RWPE1 (cell line): ENCODE measurements at places on chromosomes 7 and 10.

DNA sequence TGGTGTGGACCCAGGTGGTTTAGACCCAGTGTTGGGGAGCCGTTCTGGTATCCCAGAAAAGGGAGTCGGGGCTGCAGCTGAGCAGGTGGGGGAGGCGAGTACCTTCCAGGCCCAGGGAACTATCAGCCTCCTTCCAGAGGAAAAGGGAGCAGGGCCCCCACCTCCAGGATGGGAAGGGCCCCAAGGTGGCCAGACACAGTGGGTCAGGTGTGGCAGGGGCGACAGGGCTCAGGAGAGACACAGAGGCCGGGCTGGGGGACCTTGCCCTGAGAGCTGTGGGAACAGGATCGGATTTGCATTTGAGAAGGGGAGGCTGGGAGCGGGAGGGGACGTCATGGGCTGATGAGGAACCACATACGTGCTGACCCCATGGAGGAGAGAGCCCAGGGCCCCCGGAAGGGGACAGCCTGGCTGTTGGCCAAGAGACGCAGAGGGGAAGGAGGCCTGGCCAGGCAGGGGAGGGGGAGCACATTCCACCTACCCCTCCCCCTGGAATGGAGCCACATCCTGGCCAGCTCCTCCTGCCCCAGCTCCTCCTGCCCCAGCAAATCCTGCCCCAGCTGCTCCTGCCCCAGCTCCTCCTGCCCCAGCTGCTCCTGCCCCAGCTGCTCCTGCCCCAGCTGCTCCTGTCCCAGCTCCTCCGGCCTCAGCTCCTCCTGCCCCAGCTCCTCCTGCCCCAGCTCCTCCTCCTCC lies 9.7 kb upstream of the TTYH3 start:
- no peak for DNase-seq

DNA sequence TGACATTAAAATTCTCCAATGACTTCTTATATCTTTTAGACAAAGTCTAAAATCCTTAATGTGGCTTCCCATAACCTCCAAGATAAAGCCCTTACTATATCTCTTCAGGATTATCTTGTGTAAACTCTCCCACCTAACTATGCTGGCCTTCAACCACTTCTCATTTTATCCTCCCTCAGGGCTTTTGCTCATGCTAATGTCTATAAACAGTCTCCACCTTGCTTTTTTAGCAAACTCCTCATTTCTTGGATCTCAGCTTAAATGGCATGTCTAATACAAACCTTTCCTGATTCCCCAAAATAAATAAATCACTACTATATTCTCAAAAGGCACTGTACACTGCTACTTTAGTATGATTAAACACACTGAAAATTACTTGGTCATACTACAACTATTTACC lies 181.2 kb downstream of the LRRN3 start:
- no peak for DNase-seq

- peak; percentile 32 for DNase-seq
Measured at GRCh38 chr7:95871075-95871848, 98.9 kb downstream of the DYNC1I1 start.

DNA sequence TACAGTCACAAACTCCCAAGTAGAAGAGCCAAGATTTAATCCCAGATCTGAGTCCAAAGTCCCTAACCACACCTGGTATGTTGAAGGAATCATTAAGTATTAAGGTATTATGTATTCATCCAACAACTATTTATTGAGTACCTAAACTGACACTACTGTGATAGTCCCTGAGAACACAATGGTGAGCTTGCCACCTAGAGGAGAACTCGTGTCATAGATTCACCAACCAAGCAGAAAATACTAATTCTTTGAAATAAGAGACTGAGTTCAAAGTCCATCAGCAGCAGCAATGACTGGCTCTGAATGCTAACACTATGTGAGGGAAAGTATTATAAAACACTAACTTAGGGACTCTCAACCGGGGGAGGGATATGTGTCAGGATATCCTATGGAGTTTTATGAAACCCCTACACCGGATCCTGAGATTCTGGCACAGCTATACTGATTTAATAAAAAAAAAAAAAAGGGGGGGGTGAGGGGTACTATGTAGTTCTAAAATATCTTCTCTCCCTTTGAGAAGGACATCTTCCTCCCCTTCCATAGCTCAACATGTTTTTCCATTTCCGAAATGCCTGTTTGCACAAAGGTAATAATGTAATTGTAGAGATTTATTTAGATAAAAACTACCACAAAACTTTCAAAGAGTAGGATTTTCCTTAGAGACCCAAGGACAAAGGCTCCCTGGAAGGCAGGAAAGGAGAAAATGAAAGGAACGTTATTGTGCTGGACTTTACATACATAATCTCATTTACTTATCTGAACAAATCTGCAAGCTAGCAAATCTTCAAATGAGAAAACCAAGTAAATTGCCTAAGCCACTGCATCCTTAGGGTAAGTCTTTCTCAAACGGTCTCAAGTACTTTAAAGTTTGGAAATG lies 1.6 kb downstream of the NCOA4 start:
- peak; percentile 62 for DNase-seq

DNA sequence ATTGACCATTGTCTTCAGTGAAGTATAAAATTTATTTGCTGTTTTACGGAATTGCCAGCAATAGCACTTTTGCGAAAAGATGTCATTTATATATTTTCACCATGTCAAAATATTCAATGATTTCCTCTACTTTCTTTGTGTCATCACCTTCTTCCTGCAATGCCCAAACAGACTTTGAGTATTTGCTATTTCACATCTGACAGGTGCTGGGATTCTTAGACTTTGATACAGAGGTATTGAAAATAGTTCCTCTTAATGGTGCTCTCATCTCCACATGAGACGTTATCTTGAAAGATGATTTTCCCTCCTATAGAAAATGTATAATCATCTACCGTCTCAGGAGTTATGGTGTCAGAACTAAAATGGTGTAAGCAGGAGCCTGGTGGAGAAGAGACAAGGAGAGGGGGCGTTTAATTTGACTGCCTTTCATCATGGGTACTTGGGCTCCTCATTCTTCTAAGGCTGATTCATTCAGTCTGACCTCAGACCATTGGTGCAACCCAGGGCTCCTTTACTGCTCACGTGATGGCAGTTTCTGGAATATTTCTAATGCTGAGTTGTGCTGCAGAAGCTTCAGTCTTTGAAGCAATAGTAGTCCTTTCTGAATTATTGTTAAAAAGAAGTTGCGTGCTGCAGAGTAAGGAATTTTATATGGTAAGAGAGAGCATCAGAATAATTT lies 404.6 kb downstream of the PHTF2 start:
- no peak for DNase-seq

DNA sequence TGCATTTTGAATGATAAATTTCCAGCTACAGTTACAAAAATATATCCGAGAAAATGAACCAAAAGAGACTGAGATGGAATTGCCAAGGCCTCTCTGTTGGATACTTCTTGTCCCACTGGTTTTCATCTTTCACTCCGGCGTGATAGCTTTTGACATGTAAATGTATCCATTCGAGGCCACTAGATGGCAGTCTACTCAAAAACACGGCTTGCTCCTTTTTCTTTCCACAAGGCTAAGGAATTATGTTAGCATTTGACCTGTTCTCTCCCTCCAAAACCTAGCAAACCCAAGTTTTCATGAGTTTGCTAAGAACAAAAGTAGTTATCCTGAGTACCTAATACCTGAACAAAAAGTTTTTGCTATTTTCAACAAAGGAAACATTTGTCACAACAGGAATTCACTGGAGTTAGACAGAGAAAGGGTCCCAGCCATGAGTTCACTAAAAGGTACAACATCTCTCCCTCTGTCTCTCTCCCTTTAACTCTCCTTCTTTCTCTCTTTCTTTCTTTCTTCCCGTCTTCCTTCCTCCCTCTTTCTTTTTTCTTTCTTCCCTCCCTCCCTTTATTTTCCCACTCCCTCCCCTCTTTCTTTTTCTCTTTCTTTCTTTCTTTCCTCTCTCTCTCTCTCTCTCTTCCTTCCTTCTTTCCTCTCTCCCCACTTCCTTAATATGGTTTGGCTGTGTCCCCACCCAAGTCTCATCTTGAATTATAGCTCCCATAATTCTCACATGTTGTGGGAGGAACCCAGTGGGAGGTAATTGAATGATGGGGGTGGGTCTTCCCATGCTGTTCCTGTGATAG lies 207.9 kb upstream of the MYO3A start:
- DNase-seq = peak; percentile 30

- DNase-seq = no peak
Measured at GRCh38 chr7:149060156-149060555, 30.4 kb downstream of the ZNF786 start.

- no peak for DNase-seq
Measured at GRCh38 chr10:93150990-93151547, 77.4 kb downstream of the CYP26A1 start.

DNA sequence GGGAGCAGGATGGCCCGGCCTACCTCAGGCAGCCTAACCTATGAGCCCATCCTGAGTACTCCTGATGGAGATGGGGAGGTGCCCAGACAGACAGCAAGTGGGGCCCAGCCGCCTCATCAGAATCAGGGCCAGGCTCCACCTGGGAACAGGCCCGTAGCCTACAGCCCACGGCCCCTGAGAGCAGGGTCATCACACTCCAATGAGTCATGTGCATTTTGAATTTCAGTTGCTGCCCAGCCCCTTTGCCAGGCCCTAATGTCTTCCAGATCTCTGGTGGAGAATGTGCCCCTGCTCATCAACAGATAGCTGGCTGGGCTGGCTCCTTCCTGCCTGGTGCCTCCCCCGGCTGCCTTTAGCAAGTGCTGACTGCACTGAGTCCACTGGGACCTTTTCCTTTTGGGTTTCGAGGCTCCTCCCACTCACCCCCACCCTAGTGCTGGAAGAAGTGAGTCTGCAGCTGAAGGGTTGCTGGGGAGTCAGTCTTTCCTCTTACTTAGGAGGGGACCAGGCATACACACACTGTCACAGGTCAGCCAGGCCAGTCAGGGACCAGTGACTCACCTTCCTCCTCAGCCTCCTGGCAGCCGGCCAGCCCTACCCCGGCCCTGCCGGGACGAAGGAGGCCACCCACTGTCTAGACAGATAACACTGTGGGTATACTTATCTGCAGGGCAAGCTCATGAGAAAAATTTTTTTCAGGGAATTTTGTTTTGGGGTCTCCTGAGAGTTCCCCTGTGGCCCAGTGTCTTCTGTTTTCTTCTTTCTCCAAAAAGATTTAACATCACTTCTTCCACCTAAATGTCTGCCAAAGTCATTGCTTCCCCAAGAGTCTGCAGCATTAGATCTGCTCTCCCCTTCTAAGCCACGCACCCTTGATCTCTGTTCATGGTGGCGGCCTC lies 9.1 kb upstream of the ASIC3 start:
- peak; percentile 69 for DNase-seq

GRCh38 chr10:43361547-43362190 lies 9.8 kb upstream of the FXYD4 start:
- DNase-seq = no peak

DNA sequence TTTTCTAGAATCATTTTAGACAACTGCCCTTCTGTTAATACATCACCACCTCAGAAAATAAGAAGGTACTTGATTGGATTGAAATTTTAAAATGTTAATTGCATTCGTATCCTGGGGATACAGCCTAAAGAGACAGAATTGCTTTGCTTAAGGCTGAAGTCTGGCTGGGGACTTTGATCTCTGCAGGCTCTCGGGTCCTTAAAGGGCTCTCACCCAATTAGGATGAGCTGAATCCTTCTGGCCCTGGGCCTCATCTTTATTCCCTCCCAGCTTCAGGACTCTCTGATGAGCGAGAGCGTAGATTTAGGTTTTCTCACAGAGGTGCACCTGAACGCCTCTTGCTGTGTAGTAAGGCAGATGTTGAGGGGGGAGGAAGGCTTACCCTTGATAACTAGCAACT lies 475.3 kb upstream of the C7orf33 start:
- no peak for DNase-seq

- peak; percentile 88 for DNase-seq
Measured at GRCh38 chr10:117477961-117478670, 64.4 kb upstream of the EMX2 start.

- DNase-seq = no peak
Measured at GRCh38 chr10:53489335-53490182, 717.0 kb upstream of the MBL2 start.

DNA sequence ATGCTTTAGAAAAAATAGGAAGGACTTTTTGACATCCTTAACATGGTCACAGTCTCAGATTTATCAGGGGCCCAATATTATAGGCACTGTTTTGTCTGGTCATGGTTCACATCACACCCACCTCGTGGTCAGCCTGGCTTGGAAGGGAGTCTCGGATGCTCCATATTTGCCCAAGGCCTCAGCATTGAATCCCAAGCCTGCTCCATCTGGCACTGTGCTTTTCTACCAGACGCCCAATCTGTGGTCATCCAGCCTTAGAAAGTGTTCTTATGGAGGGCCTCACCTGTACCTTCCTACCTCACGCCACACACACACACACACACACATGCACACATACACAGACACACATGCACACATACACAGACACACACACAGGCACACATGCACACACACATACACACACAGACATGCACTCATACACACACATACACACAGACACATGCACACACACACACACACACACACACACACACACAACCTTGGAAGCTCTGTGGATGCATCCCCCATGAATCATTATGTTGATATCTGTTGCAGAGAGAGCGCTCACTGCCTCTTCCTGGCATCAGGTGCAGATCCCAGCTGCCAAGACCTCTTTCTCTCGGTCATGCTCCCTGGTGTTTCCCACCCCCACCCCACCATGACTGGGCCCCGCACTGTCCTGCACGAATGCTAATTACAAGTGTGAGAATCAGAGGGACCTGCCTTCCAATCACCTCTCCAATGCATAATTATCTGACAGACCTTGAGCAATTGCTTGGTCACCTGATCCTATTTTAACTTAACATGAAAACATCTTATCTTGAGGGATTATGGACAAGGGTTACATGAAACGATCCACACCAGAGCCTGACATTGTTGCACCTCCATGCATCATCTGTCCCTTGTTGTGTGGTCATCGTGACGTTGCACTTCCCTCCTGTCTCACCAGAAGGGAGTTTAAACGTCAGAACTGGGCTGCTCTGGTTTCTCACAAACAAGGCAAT lies 122.7 kb upstream of the TMEM72 start:
- DNase-seq = no peak

GRCh38 chr7:79684384-79684783 lies 230.9 kb upstream of the MAGI2 start:
- DNase-seq = no peak

DNA sequence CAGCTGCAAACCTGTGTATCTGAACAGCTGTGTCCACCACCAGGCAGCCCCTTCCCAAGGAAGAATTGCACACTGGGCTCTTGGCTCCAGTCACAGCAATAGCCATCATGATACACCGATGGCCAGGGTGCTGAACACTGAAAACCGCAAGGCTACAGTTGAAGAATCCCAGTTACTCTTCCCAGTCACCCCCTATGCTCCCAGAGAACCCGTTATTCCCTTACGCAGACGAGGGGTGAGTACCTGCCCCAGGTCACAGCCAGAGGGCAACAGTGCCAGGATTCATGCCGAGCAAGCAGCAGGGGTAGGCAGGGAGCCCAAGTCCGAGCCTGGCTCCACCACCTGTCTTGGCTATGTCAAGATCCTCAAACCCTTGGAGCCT lies 57.8 kb downstream of the RASGEF1A start:
- DNase-seq = no peak

DNA sequence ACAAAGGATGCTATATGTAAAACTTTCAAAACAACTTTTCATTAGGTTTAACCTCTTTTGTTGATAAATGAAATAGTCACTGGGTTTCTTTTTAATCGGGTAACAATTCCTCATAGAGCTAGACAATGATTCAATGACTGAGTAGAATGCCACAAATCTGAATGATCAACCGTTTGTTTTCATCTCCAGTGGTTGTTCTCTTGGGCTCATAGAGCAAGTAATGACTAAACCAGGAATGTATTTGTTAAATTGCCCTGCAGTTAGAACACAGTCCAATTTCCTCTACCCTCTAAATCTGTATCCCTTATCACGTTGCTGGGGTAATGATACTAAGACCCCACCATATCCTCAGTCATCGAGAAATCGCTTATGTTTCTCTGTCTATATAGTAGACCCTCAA lies 40.0 kb downstream of the CNNM1 start:
- no peak for DNase-seq

- DNase-seq = peak; percentile 91
Measured at GRCh38 chr10:99775850-99776249, 6.6 kb upstream of the ABCC2 start.
